Fibroblast of skin of back (primary cell): ENCODE measurements at places on chromosomes 4 and X.
A peak's percentile ranks its signal among the peaks of the same experiment; 100 is the strongest.

- DNase-seq: peak; percentile 34
Measured at GRCh38 chr4:42302348-42302747, 94.9 kb upstream of the SHISA3 start.

GRCh38 chr4:48930654-48931053 is 24.1 kb upstream of the OCIAD2 start:
- DNase-seq: no peak

DNA sequence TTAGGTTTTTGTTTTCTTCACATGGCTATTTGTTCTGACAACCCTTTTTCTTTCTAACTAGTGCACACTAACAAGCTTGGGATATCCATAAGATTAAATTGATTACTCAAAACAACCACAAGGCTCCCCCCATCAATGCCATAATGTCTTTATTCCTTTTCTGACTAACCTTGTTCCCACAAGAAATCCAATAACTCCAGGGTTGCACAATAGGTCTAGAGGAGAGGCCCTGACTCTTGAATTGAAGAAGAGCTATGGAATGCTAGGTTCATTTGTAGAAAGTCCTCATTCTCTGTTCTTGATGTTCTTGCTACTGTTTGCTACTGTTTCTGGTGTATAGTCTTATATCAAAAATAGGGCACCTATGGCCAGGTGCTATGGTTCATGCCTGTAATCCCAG is 71.0 kb downstream of the PRRG1 start:
- no peak for DNase-seq

GRCh38 chr4:114495471-114495928 is 103.1 kb upstream of the UGT8 start:
- no peak for DNase-seq

DNA sequence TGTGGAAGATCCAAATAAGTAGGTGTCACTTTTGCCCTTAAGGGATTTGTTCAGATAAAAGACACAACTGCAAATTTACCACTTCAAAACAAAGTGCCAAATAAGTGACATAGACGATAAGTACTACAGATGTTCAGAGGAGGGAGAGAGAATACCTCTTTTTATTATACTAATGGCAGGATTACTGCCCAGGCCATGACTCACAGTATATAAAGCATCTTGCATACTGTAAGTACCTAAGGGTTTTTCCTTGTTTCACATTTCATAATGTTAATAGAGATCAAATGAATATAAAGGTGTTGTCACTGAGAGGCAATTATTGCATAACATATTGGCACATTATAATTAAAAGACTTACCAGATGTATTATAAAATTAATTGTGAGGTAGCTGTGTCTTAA is 46.4 kb downstream of the PTPN13 start:
- no peak for DNase-seq

DNA sequence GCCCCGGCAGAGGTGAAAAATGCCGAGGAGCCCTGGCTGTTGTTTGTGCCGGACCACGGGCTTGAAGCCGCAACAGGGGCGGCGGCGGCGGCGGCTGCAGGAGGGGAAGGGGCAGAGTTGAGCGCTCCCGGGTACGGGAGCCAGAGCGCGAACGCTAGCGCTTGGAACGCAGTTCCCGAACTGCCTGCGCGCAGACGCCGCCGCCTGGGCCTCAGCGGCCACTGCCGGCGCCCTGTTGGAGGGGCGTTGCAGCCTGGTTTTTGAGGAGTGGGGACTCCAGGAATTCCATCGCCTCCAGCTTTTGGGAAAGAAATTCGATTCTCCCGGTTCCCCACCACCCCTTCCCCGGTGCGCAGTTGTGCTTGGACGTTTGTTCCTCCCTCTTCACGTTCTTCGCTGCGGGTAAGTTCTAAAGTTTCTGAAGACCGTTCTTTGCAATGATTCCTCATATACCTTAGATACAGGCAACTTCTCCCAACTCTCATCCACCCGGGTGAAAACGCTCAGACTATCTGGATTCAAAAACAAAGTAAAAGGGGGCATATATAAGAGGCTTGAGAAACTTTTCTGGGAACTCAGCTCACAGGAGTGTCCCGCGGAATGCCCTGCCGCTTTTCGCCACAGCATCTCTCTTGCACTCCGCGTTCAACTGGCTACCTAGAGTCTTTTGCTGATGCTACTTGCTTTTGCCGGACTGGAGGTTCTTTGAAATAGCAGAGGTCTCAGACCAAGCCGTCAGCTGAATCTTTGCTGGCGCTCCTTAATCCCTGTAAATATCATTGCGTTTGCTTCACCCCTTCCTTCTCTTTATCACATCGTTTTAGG is 1.0 kb downstream of the FAT4 start:
- peak; percentile 61 for DNase-seq

DNA sequence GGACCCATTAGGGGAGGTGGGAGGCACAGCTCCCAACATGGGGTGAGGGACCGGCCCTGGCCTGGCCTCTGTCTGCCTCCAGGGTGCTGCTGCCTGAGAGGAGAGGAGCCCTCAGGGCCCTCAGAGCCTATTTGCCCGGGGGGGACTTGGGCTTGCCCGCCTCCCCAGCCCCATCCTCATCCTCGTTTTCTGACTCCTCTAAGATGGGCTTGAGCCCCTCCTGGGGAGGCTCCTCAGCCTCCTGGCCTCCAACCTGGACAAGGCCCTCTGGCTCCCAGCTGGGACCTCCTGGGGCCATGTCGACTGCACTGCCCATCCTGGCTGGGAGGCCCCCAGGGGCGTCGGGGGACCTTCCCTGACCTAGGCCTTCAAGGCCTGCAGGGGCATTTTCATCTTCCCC is 2.8 kb downstream of the PNMA6F start:
- DNase-seq: no peak

DNA sequence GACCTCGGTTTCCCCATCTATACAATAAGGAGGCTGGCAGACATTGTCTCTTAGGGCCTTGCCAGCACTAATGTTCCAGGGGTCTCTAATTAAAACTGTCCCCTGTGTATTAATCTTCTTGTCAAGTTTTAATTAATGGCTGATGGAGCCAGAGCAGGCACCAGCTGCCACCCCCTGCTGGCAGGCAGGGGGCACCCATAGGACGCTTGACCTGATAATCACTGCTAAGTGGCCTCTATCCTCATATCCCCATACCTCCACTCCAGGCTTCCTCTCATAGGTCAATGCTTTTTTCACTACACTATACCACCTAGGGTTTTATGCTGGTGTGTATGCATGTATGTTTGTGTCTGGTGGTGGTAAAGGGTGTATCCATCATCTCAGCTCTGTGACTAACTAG is 89.4 kb downstream of the EFNB1 start:
- no peak for DNase-seq

DNA sequence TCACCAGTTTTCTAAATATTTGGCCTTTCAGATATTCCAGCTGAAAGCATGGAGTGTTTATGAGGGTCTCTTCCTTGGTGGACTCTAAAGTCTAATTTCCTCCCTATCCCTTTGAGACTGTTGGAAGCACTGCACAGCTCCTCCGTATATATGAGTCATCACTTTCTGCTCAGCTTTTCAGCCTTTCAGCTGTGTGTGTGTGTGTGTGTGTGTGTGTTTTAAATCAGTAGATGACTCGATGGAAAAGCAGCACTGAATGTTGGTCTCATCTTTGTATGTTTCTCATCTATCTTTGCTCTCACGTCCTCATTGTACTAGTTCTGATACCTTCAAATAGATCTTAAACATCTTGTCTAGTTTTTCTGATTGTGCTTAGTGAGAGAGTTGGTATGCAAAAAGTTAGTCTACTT is 81.6 kb downstream of the ZFX start:
- DNase-seq: peak; percentile 84

GRCh38 chr4:94451695-94452475 is at the start of gene PDLIM5:
PDLIM5 (plus strand) TSS chr4:94451942; CDS start chr4:94455289, 3,347 bp downstream.
- DNase-seq: peak; percentile 92

- peak; percentile 53 for DNase-seq
Measured at GRCh38 chr4:144176476-144176875, 36.0 kb upstream of the GYPA start.

DNA sequence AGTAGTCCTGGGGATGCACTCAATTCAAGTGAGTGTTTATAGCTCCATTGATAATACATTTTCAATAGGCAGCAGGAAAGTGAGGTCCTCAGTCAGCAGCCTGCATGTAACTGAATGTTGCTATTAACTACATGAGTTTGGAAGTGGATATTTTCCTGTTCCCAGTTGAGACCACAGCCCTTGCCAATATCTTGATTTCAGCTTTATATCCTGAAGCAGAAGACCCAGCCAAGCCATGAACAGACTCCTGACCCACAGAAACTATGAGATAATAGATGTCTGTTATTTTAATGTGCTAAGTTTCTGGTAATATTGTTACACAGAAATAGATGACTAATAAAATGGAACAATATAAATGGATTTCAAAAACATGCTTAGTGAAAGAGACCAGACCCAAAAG is 63.7 kb downstream of the VSIG4 start:
- DNase-seq: no peak

GRCh38 chr4:58163156-58163555 is 1053.0 kb upstream of the IGFBP7 start:
- DNase-seq: no peak

DNA sequence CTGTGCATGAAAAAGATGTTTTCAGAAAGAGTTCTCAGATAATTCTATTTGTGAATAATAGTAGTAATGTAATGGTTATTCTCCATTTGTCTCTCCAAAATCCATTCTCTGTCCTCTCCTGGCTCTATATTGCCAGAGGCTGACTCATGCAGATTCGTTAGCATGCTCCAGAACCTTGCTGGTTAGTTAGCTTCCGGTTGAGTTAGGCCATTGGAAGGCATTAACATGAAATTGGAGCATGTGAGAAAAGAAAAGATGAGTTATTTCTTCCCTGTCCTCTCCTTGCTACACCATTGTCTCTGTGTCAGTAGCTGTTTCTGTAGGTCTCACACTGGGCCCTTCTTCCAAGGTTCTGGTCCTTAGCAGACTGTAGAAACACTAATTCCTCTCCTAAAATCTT is 23.5 kb upstream of the PRDM8 start:
- DNase-seq: peak; percentile 46

GRCh38 chr4:122623637-122624166 is 2.8 kb upstream of the IL21 start:
- no peak for DNase-seq

DNA sequence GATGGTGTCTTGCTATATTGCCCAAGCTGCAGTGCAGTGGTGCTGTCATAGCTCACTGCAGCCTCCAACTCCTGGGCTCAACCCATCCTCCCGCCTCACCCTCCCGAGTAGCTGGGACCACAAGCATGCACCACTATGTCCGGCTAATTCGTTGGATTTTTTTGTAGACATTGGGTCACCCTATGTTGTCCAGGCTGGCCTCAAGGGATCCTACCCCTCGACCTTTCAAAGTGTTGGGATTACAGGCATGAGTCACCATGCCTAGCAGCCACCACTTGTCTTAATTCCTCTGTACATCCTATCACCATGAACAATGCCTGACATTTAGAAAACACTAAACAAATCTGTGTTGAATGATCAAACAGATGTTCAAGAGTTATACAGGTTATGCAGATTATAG is 76.7 kb downstream of the NLGN4X start:
- DNase-seq: no peak

DNA sequence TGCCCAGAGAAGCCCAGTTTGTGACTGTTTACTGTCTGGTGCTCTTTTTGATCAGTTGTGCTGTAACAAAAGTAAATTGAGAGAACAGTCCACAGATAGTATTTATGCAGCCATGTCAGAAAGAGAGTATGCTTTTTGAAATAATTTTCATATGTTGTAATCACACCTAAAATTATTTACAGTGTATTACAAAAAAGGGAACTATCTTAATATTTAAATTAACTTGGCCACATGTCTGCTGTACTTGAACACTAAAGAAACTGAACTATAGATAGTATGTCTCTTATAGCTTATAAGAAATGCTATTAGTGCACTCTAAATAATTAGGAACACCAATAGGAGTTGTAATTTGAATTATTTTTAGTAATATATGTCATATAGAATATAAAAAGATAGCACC is 30.2 kb downstream of the KIAA0232 start:
- DNase-seq: no peak

- peak; percentile 44 for DNase-seq
Measured at GRCh38 chr4:85952528-85952927, 407.3 kb downstream of the MAPK10 start.

GRCh38 chrX:45186643-45187026 is 14.0 kb downstream of the DIPK2B start:
- no peak for DNase-seq

DNA sequence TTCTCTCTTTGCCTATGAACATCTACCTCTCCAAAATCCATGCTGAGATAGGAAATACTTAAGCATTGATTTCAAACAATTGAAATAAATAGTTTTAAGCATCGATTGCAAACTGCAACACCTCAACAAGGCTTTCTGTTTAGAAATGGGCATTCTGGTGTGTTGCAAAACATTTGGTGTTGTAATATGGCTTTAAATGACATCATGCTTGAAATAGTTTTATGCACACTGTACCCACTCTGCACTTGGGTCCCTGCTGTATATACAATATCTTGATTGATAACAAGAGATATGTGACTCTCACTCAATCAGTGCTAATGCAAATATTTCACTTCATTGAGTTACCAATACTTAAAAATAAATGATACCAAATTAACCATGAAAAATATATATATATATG is 964.9 kb upstream of the GRIA3 start:
- DNase-seq: no peak

GRCh38 chr4:119570401-119570800 is 58.2 kb downstream of the PDE5A start:
- DNase-seq: peak; percentile 59

GRCh38 chr4:133372699-133373098 is 223.6 kb downstream of the PCDH10 start:
- no peak for DNase-seq

DNA sequence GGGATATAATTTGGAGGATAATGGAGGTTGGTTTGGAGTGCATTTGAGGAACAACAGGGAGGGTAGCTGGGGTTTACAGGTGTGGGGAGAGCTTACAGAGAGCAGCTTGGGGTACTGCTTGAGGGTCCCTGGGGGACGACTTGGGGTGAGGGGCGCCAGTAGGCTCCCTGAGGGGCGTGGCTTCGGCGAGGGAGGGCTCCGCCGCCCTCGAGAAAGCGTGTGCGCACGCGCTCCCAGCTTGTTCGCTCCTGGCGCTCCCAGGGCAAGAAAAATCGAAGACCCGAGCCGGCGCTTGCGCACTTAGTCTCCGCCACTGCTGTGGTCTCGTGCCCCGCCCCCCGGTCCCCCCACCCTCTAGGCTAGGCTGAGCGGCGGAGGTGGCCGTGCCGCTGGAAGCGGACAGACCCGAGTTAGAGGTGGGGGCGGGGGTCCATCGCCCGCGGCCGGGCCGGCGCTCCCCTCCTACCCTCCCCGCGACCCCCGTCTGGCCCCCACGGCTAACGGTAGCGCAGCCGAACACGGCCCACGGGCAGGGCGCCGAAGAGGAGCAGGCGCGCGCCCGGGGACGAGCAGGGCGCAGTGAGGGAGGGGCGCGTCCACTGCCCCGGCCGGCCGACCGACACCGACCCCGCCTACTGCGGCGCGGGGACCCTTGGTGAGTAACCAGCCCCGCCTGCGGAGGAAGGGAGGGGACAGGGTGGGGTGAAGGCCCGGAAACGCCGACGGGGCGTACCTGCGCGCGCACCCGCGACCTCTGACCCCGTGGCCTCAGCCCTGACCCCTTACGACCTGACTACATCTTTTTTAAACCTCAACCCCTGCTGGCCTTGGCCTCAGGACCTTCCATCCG is 5.4 kb upstream of the CCDC120 start:
- peak; percentile 64 for DNase-seq

GRCh38 chrX:71154641-71155040 is 10.0 kb downstream of the NLGN3 start:
- no peak for DNase-seq
